ENCODE measurements at places on chromosomes 4 and X.

DNA sequence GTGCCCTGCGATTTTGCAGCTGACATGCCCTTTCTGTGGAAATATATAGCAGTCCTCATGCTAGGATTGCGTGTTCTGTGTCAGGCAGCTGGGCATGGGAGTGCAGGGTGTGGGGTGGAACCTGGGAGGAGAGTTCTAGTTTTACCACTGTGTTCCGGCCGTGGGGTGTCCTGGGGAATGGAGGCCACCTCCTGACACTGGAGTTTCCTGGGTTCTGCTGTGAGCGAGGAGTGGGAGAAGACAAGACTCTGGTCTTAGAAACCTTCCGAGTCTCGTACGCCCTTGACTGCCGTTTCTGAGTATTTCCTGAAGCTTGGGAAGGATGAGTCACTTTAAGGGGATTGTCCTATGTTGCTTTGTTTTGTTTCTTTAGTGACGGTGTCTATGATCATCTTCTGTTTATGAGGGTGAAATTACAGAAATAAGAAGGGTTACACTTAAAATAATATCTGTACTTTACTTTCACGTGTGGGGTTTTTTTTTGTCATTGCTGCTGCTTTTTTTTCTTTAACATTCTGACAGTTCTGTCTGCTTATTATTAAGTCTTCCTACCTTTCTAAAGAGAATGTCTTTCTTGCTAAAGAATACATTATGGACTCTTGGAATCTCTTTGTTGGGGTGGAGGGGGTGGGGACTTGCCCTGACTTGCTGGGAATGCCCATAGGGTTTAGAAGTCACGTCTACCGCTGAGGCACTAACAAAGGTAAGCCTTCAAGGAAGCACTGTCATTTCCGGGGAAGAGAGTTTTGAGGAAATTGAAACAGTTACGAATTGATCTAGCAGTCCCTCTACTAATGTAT is 19.1 kb downstream of the CD99 start:
- DNase-seq, result peak; percentile 61

- no peak for DNase-seq
These were observed 70.8 kb downstream of the PTPN13 start for GRCh38 chr4:86664959-86665358.

DNA sequence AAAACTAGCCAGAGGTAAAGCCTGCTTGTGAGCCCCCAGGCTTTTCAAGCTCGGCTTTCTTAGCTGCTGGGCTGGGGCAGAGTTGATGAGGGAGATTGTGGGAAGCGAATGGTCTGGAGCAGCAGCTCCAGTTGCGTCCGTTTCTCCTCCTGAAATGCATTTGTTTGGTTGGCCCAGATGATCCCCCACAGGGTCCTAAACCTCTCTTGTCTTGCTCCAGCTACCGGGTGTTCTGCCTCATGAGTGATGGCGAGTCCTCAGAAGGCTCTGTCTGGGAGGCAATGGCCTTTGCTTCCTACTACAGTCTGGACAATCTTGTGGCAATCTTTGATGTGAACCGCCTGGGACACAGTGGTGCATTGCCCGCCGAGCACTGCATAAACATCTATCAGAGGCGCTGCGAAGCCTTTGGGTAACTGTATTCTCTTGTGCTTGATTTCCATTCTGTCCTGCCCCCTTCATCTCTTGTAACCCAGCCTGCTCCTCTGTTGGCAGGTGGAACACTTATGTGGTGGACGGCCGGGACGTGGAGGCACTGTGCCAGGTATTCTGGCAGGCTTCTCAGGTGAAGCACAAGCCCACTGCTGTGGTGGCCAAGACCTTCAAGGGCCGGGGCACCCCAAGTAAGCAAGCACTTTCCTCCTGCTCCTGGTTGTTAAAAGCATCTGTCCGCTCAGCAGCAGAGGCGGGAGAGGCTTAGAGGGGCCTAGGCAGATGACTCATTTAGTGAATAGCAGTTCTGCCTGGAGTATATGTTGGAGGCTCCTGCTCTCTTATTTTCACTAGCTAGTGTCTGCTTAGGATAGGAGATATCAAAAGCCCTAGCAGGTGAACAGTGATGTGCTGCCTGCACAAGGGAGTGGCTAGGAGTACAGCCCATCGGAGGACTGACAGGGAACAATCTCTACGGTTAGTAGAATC is 15.3 kb downstream of the TKTL1 start:
- DNase-seq, result no peak

GRCh38 chr4:145843639-145844038 is 95.0 kb downstream of the ZNF827 start:
- no peak for DNase-seq

DNA sequence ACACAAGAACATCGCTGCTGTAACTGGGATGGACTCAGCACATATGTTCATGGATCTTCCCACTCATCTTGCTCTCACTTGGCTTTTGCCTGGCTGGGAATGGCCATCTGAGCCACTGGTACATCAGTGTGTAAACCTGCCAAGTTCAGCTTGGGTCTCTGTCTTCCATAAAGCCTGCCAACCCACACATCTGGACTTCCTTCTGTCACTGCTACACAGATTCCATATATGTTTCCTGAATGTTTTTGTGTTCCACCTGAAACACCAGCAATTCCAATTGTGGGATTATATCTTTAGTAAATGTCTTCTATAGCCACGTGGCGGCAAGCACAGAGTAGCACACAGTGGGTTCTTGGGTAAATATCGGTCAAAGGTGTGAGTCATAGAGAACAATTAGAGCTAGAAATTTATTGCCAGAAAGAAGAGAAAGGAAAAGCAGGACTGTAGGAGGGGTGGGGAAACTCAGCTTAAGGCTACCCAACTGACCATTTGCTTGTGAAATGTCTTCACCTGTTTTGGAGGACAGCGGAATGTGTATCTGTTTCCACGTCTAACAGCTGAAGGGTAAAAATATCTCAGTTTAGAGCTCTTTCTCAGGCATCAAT is 125.9 kb downstream of the MFAP3L start:
- DNase-seq, result no peak

DNA sequence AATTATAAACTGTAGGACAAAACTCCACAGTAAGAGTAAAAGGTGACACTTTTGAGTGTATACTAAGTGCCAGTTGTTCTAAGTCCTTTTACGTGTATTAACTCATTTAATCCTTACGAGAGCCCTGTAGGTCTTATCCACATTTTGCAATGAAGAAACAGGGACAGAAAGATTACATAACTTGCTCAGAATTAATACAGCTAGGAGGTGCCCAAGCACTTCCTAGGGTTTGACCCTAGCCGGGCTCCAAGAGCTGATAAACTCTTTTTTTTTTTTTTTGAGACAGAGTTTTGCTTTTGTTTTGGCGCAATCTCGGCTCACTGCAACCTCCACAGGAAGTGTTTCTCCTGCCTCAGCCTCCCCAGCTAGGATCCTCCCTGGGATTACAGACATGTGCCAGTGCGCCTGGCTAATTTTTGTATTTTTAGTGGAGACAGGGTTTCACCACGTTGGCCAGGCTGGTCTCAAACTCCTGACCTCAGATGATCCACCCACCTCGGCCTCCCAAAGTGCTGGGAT is 110.4 kb downstream of the UBE2K start:
- no peak for DNase-seq

DNA sequence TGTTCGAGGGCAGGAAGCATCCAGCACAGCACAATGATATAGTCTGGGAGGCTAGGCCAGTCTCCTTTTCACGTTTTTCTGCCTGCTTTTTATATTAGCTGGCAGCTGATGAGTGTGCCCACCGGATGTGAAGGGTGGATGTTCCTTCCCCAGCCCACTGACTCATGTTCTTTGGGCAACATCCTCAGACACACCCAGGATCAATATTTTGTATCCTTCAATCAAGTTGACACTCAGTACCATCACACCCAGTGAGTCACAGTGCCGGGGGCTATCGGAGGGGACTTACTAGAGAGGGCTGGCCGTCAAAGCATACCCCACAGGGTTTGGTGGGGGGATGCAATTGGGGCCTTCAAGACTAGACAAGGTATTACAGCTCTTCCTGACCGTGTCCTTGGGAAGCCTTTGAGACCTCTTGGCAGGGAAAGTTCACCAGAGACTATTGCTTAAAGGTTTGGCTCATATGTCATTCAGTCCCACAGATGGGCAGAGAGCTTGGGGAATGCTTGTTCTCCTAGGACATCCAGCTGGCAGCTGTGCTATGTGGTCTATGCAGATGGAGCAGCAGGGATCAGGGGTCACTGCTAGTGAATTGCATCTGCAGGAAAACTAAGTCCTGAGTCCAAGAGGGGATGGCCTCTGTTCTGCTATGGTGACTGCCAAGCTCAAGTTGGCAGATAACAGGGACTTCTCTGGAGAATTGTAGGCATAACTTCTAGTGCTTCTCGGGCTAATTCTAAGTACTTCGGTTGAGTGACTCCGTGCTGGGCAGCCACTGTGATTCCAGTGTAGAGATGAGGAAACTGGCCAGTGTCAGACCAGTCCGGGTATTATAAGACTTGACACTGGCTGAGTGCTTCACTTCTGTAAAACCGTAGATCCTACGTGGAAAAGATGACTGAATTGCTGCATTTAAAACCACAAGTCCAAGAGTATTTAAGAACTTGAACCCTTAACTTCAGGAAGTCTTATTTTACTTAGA is 12.9 kb upstream of the WDR1 start:
- no peak for DNase-seq

DNA sequence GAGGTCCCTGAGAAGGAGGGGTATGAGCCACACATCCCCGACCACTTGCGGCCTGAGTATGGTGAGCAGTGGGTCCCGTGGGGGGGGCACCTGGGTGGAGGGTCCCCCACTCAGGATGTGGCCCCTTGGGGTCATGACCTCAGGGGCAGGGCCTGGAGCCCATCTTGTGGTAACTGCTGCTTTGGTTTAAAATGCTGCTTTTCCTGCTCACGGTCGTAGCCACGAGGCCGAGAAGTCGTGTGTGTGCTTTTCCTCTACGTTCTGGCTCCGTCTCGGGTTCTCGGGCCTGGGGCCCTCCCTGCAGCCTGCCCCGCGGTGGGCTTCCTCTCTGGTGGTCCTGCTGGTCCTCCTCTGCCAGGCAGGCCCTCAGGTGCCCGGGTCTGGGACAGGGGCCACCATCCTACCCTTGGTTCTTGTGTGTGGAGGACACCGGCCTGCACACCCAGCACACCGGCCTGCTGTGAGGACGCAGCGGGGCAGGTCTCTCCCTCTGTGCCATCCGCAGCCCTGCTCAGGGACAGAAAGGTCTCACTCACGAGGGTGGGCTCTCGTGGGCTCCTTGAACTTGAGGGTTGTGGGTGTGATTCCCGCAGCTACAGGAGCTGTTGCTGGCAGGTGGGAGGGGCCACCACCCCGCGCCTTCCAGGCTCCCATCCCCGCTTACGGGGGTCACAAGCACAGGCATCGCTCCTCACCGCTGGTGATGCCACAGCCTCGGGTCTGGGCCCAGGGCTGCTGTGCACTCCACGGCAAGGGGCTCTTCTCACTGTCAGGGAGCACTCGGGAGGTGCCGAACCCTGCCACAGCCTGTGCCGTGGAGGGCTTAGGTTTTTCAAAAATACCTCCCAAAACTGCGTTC is 19.6 kb downstream of the UVSSA start:
- DNase-seq, result no peak

- no peak for DNase-seq
These were observed 548 bp upstream of the MAML3 start for GRCh38 chr4:140154572-140154891.

DNA sequence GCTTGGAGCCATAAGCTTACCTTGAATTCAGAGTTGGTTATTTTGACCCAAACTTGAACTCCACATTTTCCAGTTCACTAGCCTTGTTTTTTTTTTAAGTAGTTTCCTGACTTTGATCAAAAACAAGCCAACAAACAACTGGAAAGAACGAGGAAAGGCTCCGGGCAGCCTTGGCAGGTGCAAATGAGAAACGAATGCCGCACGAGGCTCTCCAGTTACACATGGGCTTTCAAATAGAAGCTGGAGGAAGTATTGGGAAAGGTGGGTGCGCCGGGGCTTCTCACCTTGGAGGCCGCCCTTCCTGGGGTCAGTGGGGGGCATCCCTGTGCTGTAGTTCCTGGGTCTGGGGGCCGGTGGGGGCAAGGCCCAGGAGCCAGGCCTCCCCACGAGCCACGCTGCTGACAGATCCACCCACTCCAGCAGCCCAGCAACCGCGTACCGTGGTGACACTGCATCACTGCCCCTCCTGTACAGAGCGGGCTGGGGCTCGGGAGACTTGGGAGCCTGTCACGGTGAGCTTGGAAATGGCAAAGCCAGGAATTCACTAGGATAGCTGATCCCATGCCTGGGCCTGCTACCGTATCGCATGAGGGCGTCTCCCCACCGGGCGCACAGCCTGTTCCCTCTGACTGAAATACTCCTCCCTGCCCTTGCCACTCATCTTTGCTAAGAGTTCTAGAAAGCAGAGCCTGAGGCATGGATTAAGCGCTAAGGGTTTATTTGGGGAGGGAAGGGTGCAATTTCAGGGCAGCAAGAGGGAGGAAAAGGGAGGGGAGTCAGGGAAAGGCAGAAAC is 50.9 kb upstream of the ADRA2C start:
- no peak for DNase-seq

GRCh38 chr4:68338625-68339024 is 11.3 kb downstream of the YTHDC1 start:
- no peak for DNase-seq

- no peak for DNase-seq
These were observed 108.8 kb upstream of the MYOZ2 start for GRCh38 chr4:119026662-119027444.

DNA sequence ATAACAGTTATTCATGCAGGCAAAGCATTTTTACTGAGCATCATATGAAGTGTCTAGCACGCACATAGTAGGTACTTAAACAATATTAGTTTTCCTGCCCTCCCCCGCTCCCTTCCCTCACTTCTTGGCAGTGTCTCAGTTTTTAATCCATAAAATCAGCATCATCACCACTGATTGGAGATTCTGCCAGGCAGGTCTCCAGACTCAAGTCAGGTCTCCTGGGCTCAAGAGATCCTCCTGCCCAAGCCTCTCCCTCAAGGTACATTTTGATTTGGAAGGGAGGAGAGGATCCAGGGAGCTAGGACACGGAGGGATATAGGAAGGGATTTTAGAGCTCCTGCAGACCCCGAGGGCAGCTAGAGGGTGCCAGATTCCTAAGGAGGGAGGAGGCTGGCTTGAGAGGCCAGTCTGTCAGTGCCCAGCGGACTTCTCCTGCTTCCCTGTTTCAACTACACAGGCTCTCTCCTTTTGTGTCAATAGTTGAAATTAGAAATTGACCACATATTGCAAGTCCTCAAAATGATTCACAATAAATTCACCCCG is 4.4 kb upstream of the FAT1 start:
- no peak for DNase-seq

Data from stimulated activated CD4-positive, alpha-beta T cell treated with anti-CD3 and anti-CD28 coated beads, Interleukin-4, amount 100 ng/mL, for 4 hours (primary cell).